ENCODE measurements at places on chromosomes 16 and 17.

DNA sequence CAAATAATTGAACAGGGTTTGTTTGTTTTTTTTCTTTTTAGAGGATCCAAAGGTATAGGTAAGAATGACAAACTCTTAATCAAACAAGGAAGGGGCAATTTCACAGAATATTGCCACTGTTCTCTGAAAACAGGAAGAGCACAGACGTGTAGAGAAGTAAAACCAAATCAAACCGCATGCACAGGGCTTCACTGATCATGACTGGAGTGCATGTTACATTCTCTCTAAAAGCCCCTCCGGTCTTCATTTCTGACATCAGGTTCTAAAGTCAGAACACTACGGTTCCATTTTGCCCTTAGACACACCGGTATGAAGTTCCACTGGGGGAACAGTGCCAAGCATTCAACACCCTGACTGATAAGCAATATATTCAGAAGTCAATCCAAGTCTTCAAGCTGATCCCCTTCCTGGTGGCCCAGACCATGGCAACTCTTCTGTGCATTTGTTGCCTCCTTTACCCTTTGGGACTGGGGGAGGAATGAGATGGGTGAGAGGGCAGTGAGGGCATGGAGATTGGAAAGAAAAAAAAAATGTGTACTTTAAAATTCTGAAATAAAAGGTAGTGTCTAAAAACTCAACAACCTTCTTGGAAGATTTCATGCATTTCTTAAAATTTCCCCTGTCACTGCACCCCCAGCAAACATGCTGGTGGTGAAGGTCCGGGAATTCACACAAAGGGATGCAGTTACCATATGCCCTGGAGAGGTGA lies 1.4 kb downstream of the MMD start:
- DNase-seq = no peak

- DNase-seq = no peak
Measured at GRCh38 chr16:19389246-19389645, 28.4 kb upstream of the TMC5 start.

DNA sequence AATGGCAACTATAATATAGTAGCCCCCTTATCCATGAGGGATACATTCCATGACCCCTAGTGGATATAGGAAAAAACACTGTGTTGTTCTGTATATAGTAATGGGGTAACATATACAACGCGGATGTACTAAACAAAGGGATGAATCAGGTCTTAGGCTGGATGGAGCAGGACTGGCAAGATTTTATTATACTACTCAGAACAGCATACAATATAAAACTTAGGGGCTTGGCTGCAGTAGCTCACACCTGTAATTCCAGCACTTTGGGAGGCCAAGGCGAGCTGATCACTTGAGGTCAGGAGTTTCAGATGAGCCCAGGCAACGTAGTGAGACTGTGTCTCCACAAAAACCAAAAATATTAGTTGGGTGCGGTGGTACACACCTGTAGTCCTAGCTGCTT lies 26.8 kb downstream of the VMP1 start:
- DNase-seq = no peak

GRCh38 chr16:24789881-24790280 lies 55.9 kb upstream of the SLC5A11 start:
- no peak for DNase-seq

GRCh38 chr17:3033248-3033640 lies 30.2 kb downstream of the OR1D5 start:
- DNase-seq = no peak

DNA sequence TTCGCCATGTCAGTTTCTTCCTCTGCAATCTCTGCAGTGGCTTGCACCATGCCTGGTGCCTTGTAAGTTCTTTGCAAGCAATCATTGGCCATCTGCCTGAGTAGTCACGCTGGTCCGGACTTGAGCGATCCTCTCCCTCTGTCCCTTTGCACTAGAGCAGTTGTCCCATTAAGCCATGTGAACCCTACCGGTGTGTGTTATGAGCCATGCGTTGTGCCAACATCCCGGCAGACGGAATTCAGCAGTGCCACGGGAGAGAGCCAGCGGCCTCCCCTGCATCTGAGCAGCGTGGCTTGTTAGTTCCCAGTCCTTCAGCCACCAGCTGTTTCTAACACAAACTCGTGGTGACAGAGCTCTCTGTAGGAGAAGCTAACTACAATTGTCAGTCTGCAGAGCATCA lies 275.1 kb upstream of the HSBP1 start:
- no peak for DNase-seq

- DNase-seq = no peak
Measured at GRCh38 chr17:55549140-55549539, 37.9 kb upstream of the SMIM36 start.

Data from Right ventricle myocardium superior (tissue), 1 donor.